ENCODE measurements at places on chromosomes 7 and 10. TPM values are rescaled to one million over a fixed set of nuclear protein-coding genes. Genes with fewer than 3 reads are reported as not detected.

The OR13A1 gene
- polyA plus RNA-seq: not detected

The LRRD1 gene
- not detected for polyA plus RNA-seq

The GJD4 gene
- polyA plus RNA-seq: not detected

The LIPK gene
- polyA plus RNA-seq: not detected

The BAIAP2L1 gene
- polyA plus RNA-seq: 7.4 TPM

GRCh38 chr10:91002656-91003055, 81.8 kb upstream of the ANKRD1 start:
- DNase-seq: peak; percentile 23
- H3K27me3 ChIP-seq: no peaks in the 10 kb centered on the region
- no peak overlapping the region for H3K4me3 ChIP-seq

DNA sequence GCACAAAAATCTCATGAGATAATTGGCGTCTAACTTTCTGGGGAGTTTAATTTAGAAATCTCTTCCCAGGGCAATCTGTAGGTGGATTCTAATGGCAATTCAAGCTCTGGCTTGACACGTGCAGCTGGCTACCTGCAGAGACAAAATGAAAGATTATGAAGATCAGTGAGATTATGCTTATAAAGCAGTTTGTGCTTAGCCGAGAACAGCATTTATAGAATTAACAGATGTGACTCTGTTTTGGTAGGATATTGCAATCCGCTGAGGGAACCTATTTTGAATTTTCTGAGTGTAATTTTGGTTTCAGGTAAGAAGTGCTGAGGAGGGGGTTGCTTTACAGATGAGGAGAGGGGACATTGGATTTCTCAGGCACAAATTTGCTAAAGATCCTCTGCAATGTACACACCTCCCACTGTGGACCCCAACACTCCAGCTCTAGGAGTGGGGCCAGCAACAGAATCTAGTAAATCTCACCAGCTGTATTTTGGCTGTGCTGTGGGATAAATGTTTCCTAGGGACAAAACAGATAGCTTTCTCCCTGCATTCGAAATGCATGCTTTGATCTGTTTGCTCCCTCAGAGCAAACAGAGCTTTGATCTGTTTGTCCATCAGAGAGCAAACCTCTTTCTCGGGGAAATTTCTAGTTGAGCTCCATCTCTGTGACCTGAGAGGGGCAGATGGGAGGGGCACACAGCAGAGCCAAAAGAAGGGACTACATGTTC, 7.4 kb downstream of the GJD4 start:
- H3K4me1 ChIP-seq: no peaks in the 10 kb centered on the region
- H3K4me3 ChIP-seq: no peak overlapping the region
- no peak overlapping the region for H3K27ac ChIP-seq
- no peak for DNase-seq

GRCh38 chr10:119652361-119652730, 1.2 kb downstream of the BAG3 start:
- H3K36me3 ChIP-seq: no peaks in the 10 kb centered on the region
- H3K27me3 ChIP-seq: no peaks in the 10 kb centered on the region
- peaks cover 38% of the 10 kb centered on the region for H3K4me1 ChIP-seq
- DNase-seq: peak; percentile 86
- H3K27ac ChIP-seq: peak overlapping the region; percentile 95
- peak overlapping the region; percentile 93 for H3K4me3 ChIP-seq

GRCh38 chr10:109968953-109969759, 38.6 kb upstream of the ADD3 start:
- no peaks in the 10 kb centered on the region for H3K36me3 ChIP-seq
- H3K27ac ChIP-seq: no peak overlapping the region
- no peaks in the 10 kb centered on the region for H3K27me3 ChIP-seq
- no peak overlapping the region for H3K4me3 ChIP-seq

All from GM23248 (cell line).